ENCODE measurements at places on chromosomes 13 and 19.

DNA sequence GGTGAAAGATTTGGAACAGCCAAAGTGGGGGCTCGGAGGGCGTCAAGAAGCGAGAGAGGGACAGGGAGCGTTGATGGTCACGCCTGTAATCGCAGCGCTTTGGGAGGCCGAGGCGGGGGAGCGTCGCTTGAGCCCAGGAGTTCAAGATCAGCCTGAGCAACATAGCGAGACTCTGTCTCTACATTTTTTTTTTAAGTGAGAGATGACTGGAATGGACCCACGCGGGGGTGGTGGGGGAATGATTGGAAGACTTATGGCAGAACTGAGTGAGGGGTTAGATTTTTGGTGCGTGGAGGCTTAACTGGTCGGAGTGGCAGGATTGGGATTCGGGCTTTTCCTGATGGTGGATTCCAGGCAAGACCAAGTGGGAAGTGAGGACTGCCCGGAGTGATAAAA, 725 bp downstream of the PSMD8 start:
- DNase-seq, result no peak

DNA sequence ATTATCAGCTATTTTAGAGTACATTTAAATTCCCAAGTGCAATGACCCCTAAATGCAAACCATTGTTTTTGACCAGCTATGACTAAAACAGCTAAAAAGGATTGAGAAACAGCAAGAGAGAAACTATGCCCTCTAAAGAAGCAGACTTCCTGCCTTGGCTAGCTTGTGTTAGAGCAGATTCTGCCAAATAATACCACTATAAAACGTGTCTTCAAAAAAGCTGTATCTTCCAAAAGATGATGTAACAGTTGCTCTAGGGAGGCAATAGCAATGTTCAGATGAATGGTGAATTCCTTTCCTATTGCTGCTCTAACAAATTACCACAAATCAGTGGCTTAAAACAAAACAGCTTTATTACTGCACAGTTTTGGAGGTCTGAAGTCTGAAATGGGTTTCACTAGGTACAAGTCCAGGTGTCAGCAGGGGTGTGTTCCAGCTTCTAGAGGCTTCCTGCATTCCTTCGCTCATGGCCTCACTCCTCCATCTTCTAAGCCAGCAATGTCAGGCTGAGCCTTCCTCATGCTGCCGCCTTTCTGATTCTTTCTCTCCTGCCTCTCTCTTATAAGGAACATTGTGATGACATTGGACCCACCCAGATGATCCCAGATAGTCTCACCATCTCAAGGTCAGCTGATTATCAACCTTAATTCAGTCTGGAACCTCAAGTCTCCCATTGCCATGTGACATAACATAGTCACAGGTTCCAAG, 84.5 kb downstream of the LRRC63 start:
- DNase-seq, result no peak

DNA sequence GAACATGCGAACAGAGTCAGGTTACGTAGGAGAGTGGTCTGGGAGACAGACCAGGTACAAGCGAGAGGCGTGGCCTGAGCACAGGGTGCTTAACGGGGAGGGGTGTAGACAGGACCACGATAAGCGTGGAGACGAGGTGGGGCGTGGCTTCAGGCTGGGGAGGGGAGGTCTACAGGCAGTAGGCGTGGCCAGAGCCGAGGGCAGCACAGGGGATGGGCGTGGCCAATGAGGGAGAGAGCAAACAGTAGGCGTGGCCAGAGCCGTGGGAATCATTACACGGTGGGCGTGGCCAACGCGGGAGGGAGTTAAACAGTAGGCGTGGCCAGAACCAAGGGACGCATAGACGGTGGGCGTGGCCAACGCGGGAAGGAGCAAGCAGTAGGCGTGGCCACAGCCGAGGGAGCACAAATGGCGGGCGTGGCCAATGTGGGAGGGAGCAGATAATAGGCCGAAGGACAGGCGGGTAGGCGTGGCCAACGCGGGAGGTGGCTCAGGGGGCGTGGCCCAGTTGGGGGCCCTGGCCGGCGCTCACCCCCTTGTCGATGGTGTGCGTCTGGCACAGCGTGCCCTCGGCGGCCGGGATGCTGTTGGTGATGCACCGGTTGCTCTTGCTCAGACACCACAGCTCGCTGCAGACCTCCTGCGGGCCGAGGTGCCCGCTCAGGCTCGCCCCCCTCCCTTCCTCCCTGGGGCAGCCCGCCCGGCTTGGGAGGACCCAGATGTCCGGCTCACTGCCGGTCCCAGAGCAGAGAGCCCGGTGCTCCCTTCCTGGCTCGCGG, 15.2 kb upstream of the MYO1F start:
- DNase-seq, result peak; percentile 100

DNA sequence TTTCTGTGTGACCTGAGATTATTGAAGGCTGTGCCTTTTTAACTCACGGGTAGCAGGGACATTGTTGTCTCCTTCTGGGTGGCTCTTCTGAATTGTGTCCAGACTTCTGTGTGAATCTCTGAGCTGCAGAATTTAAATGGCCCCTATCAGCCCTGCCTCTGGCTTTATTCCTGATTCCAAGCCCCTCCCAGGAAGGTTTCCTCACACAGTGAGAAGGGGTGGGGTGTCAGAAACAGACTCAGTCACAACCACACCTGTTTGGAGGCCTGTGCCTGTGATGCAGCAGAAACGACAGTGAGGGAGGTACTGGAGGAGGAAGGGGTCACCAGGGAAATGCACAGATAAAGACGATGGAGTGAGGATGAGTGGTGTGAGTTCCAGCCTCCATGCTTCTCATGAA, at the start of gene CLC:
CLC (minus strand) TSS at position 139 of the 400 bp plus-strand sequence; CDS start at position 62, 77 bp downstream.
- no peak for DNase-seq

DNA sequence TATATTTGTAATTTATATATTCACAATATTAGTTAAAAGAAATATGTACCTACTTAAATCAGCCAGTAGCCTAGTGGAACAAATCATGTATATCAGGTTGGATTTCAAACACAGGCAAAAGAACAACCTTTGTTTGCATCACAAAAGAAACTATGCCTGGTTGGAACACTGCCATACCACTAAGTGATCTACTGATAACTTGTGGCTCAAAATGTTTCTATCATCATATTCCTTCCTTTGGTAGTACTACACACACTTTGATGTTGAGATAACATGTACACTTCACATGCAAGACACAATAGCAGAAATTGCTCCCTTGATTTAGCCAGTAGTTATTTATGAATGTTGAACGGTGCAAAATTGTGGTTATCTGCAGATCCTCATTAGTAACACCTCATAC, 146.0 kb upstream of the GPC6 start:
- DNase-seq, result peak; percentile 33

- DNase-seq, result peak; percentile 88
These were observed 6.5 kb upstream of the OPA3 start for GRCh38 chr19:45591004-45591637.

DNA sequence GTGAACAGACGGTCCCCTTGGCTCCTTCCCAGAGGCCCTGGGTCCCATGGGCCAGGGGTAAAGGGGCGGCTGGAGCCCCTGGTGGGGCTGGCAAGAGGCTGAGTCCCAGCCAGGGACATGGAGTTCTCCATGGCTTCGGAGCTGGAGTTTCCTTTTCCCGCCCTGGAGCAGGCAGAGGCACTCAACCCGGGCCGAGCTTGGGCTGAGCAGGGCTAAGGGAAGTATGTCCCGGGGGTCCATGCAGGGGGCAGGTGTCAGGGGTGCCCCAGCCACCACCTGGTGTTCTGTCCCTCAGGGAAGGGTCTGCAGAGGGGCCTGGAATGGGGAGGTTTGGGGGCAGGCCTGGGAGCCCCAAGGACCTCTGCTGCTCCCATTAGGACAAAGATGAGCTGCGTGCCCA, 54.0 kb upstream of the TPM4 start:
- no peak for DNase-seq

DNA sequence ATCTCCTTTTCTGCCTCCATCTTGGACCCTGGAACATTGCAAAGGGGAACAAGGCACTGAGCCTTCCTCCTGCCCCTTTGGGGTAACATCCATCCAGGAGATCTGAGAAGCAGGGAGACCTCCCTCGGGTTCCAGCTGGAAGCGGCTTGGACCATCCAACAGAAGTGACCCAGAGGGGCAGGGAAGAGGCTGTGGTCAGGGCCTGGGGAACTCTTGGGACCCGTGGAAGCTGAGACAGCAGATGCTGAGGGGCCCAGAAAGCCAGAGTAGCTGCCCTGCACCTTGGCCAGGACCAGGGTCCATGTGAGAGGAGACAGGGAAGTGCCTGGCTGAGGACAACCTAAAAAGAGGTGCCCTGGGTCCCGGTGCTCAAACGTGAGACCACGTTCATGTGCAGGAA, 21.9 kb upstream of the KCTD15 start:
- no peak for DNase-seq

GRCh38 chr19:50843701-50844221, 10.4 kb upstream of the KLK15 start:
- no peak for DNase-seq

GRCh38 chr13:32340914-32341313, 25.6 kb downstream of the BRCA2 start:
- DNase-seq, result no peak
